ENCODE measurements at places on chromosomes 4 and X.
A peak's percentile ranks its signal among the peaks of the same experiment; 100 is the strongest.

DNA sequence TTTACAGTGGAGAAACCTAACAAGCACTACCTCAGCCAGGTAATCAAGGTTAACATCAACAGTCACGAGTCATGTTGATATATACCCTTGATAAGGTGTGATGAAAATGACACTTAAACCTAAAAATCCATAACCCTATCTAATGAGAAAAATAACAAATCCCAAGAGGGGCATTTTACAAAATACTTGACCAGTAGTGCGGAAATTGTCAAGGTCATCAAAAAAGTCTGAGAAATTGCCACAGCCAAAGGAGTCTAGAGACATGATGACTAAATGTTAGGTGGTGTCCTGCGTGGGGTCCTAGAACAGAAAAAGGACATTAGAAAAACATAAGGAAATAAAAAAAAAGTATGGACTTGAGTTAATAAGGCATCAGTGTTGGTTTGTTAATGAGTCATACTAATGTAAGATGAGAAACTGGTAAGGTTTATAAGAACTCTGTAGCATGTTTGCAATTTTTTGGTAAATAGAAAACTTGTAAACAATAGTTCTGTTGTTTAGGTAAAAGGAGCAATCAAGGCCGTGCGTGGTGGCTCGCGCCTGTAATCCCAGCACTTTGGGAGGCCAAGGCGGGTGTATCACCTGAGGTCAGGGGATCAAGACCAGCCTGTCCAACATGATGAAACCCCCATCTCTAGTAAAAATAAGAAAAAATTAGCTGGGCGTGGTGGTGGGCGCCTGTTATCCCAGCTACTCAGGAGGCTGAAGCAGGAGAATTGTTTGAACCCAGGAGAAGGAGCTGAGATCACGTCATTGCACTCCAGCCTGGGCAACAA is 2.9 kb downstream of the RPL36A start:
- DNase-seq = no peak

DNA sequence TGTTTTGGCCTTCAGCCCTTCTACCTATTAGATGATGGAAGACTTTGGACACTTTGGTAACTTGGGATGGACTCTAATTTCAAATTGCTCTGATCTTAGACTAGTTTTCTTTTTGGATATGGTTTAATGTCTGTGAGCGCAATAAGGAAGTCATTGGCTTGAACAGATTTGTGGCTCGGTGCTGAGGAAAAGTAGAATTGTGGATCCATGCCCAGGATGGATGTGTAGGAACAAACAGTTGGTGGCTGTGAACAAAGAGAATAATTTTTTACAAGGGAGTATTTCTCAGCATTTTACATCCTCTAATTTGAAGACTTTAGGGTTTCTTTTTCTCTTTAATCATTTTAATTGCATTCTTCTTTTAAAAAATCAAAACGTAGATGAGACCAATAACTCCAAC is 327.1 kb downstream of the GLUD2 start:
- DNase-seq = no peak

GRCh38 chr4:69782651-69783310 is 22.4 kb upstream of the SULT1B1 start:
- no peak for DNase-seq

GRCh38 chrX:74133156-74133796 is 170.7 kb upstream of the ZCCHC13 start:
- DNase-seq = no peak

DNA sequence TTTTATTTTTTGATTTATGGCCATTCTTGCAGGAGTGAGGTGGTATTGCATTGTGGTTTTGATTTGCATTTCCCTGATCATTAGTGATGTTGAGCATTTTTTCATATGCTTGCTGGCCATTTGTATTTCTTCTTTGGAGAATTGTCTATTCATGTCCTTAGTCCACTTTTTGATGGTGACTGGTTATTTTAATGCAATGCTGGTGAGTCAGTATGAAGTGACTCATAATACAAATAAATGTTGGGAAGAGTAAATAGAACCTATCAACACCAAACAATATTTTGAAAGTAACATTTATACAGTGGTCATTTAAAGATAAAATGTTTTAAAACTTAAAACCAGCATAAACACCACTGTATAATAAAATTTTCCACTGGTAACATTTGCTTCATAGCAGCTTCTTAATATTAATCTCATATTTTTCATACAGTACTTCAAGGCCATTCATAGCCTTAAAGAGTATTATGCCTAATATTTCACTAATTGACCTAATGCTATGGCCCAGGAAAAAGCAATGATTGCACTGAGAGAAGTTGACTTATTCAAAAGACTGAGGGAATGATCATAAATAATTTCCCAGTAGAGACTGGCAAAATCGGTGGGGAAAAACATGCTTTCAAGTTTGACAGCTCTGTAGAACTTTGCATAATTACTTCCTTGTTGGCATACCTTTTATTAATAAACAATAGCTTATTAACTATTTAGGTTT is 33.9 kb downstream of the CASK start:
- DNase-seq = no peak

- DNase-seq = peak; percentile 4
Measured at GRCh38 chrX:150984169-150984824, 1.2 kb downstream of the HMGB3 start.

DNA sequence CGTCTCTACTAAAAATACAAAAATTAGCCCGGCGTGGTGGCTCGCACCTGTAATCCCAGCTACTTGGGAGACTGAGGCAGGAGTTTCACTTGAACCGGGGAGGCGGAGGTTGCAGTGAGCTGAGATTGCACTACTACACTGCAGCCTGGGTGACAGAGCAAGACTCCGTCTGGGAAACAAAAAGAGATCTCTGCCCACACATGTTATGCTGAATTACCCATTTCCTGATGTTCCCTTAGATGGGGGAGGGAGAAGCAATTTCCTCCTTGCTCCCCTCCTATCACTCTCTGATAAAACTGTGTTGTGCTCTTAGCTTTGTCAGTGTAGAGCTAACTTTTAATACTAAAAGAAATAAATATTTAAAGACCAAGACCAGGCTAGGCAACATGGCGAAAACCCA is 102.5 kb downstream of the LARP7 start:
- no peak for DNase-seq

GRCh38 chrX:71102292-71102691 is 4.2 kb downstream of the CXorf65 start:
- no peak for DNase-seq

DNA sequence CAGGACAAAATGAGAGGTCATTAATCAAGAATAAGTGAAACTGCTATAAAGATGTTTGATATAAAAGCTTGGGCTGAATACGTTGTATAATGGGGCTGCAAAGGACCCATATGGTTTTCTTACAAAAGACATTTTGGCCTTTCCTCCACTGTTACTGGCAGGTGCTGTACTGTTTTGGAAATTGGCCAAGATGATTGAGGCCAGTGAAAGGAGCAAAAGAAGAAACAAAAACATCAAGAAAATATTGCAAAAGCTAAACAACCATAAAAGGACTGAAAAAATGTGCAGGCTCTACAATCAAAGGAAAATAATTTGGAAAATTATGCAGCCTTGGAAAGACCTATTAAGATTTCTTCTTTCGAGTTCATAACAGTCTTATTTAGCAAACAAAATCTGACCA is 222.2 kb upstream of the PPP1R2C start:
- no peak for DNase-seq

DNA sequence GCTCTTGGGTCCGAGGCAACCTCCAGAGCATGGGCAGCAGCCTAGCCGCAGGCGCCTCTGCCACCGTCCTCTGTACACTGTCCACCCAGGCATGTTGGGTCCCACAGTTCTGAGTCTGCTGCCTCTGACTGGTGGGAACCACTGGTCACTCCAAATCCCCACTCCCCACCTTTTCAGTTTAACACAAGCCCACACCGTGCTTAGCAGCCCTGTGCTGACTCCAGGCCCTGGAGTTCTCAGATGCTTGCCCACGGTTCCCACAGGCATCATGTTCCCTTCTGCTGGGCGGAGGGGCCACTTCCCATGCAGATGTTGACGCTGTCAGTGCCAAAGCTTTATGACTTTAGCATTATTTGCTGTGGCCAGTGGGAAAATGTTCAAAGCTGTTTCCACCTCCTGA is 104.5 kb downstream of the SCD5 start:
- no peak for DNase-seq

DNA sequence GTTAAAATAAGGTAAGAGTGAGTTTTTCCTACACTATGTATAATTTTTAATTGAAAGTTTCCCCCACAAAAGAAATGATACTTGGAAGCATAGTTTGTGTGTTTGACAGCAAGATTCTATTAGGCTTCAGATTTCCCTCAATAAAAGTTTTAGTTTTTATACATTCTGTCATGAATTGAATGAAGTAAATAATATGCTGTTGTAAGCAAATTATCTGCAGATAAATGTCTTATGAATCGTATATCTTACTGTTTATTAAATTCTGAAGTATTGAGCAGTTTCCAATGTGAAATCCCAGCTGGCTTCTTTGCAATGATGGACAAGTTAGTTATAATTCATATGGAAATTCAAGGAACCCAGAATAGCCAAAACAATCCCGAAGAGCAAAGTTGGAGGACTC is 33.5 kb downstream of the RS1 start:
- DNase-seq = no peak

DNA sequence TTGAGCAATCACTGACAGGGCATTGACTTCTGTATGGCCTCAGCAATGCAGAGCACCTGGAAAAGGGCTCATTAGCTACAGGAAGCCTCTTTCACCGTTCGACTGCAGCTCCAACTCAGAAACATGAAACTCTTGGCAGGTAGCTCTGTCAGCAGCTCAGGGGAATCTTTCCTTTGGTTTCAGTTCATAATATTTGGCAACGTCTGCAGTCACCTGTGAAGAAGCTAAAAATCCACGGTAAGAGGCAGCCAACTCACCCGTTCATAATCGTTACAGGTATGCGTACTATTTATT is 354.9 kb downstream of the CAMK2D start:
- DNase-seq = no peak

DNA sequence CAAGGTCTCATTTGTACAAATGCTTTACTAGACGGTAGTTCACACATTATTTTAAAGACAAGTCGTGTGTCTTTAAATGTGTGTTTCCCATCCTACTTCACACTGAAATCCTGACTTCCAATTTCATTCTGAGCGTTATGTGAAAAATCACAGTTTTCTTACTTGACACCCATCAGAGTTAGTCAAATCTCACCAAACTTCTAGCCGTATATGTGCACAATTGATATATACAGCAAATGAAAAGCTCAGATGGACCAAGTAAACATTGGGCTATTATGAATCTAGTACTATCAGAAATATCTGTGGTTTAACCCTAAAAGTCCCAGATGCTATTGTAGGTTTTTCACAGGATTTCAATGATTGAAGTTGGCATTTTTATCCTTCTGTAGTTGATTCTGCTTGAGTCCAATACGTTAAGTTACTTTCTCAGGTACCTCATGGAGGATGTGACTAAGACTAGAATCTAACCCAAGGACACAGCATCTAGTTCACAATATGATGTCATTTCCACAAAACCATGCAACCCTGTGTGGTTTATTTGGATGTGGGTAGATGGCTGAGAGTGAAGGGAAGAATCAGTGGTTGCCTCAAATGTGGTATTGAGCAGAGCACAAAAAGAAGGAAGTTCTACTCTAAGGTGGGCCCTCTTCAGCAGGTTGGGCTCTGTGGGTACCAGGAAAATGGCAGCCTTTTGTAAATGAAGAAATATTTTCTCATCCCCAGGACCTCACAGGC is 22.1 kb upstream of the TRIM60 start:
- peak; percentile 48 for DNase-seq

GRCh38 chrX:16931371-16931770 is 15.1 kb upstream of the REPS2 start:
- DNase-seq = no peak

GRCh38 chr4:23483320-23483960 is 406.4 kb downstream of the PPARGC1A start:
- DNase-seq = no peak

GRCh38 chrX:122579526-122579925 is 604.6 kb upstream of the GRIA3 start:
- DNase-seq = no peak

DNA sequence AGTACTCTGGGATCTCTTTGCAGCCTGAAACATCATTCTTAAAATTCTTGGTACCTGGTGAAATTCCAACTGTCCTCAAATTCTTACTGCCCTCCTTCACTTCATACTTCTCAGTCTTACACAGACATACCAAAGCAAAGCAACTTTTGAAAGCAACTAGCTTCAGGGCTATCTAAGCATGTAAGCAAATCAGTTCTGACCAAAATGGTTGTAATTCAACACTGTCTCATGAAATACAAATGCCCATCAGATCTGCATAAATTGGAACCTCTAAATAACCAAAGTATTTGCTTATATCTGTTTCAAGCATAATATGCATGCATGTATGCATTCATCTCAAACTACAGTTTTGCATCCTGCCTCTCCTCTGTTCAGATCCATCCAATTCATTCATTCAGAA is 308.1 kb upstream of the PPARGC1A start:
- DNase-seq = no peak

DNA sequence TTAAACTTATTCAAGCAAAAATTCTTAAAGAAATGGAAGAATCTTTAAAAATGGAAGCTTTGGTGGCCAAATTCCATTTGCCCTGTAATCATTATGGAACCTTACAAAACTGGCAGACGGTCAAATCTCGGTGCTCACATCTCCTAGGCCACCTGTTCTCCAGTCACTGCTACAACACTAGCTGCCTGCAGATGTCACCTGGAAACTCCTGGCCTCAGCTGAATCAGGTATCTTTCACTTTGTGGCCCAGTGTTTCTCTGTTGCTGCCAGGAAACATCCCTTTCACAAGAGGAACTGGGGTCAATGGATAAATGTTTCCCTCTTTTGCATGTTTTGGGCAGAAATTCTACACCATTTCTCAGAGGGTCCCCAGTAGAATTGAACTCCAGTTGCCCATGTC is 4.2 kb upstream of the CXCL3 start:
- DNase-seq = no peak

DNA sequence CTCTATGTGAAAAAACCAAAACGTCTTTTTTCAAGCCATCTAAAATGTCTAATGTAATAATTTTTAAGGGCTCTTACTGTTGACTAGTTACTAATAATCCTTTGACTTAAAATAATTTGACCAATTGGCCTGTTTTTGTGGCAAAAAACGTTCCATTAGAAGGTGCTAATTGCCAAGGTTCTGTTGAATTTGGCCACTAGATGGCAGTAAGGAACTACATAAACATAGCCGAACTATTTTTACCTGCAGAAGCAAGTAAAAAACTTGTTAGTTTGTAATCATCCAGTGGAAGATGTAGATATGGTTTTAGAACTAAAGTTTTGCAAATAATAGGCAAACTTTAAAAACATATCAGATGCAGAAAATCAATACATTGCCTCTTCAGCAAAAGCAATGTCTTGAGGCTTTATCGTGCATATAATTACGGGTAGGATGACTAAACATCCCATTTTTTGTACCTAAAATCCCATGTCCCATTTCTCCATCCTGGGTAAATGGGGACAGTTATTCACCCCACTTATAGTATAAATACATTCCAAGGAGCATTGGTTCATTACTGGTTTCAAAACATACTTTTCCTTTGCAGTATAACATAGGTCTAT is 57.6 kb downstream of the PROM1 start:
- peak; percentile 30 for DNase-seq

DNA sequence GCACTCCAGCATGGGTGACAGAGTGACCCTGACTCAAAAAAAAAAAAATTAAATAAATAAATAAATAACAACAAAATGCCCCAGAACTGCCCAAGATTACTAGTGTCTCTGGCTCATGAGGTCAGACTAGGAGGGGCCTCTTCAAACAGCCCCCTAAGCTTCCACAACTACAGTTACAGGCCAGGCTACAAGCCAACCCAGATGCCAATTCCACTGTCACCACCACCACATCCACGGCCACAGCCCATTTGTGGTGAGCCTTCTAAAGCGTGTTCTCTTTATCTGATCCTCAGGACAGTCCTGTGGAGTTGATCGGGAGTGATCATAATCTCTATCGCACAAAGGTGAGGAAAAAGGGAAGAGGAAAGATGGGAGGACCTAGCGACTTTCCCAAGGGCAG is 36.6 kb downstream of the IGFBP7 start:
- DNase-seq = no peak

GRCh38 chr4:165403048-165403447 is 24.2 kb downstream of the CPE start:
- DNase-seq = no peak
